NCI-H2081 treated with DMSO at 0.1 percent for 48 hours (cell line): ENCODE measurements at places on chromosomes 16 and 17.

DNA sequence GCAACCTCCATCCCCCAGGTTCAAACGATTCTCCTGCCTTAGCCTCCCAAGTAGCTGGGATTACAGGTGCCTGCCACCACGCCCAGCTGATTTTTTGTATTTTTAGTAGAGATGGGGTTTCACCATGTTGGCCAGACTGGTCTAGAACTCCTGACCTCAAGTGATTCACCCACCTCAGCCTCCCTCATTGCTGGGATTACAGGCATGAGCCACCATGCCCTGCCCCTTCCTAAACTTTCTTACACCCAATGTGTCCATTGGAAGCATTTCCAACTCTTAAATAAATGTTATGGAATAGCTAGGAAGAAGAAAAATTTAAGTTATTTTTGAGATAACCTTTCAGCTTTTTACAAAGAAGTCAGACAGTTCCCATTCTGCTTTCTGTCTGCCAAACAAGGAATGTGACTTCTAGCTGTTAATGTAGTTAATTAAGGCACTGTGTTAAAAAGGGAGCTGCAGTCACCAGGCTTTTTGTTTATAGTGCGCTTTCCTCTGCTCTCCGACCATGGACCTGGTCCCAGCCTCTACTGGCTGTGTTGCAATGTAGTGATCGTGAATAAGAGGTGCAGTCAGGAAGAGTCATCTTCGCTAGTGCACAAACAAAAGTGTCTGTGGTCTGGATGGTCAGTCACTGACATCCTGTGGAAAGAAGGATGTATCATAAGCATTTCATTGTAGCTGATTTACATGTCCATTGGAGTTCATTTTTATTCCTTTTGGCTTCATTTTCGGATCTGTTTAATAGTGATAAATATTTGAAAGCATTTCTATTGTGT, 39.7 kb downstream of the USP10 start:
- DNase-seq: no peak

DNA sequence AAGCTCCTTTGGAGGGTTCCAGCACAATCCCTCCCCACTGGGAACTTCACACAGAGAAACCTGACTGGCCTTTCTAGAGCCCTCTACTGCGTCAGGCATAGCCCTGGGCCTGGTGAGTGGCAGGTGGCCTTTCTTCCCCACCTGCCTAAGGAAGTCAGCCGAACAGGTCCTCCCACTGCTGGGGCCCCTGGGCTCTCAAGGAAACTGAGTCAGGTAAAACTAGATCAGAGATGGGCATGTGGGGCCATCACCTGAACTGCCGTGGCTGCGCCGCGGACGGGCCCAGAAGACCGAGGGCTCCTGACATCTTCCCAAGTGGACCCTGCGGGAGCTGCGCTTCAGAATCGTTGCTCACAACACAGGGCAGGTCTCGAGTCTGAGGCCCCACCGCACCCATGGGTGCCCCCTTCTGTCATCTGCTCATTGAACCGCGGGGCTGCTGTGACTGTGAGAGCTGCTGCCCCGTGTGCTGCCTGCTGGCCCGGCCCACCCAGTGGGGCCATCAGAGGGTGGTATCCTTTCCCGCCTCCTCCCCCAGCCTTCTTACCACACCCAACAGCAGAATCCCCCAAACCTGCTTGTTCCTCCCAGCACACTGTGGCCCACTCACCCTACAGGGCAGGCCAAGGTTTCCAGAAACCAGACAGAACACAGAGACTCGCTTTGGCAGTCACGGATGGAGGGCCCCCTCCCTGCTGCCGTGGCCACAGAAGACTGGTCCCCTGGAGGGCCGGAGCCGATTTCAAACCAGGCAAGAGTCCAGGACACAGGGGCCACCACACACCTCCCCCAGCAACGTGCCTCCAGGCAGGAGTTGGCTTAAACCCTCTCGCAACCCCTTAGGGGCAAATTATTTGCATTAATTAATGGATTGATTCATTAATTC, 81.1 kb downstream of the TBC1D16 start:
- DNase-seq: no peak

DNA sequence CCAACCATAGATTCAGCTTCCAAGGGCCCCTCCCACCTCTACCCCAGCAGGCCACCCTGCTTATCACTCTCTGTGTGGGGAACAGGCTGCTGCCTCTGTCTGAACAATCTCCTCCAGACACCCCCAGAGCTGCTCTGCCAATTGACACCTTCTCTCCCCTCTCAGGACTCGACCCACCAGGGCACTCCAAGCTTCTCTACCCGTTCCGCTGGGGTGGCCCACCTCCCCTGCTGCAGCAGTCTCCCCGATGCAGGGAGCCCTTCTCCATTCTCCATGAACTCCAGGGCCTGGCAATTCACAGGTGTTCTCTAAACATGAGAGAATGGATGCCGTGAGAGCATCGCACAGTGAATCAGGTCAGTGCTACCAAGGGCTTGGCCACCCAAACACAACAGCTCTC, 28.3 kb upstream of the FAAP100 start:
- DNase-seq: no peak

DNA sequence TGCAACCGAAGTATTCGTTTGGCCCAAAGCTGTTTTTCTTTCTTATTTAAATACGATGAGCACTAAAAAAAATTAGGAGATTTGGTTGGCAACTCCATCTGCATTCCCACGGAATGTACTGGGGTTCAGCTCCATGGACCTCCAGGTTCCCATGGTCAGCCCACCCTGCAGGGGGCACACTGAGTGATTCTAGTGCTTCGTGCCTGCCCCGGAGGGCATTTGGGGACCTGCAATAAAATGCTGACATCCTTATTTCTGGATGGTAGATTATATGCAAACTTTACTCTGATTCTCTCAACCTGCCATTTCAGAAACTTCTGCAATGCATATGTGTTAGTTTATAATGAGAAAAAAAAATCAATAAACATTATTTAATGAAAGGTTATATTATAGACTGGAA, 339.4 kb downstream of the XYLT1 start:
- no peak for DNase-seq

- no peak for DNase-seq
These were observed 98.6 kb downstream of the OR1D5 start for GRCh38 chr17:2964831-2965230.

GRCh38 chr16:64705443-64705842, 416.4 kb downstream of the CDH11 start:
- DNase-seq: no peak

GRCh38 chr17:75237100-75238014, 24.0 kb downstream of the GGA3 start:
- DNase-seq: no peak

DNA sequence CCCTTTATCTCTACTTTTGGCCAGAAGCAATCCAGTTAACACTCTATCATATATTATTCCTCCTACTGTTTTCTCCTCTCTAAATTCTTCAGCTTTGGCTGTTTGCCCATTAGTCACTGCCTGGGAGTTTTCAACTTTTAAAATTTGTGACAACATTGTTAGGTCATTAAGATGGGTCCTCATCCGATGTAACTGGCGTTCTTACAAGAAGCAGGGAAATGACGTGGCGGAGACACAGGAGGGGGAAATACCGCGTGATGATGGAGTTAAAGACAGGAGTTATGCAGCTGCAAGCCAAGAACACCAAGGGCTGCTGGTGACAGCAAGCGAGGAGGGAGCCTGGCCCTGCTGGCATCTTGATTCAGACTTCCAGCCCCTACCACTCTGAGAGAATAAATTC, 34.8 kb upstream of the CPHXL start:
- DNase-seq: no peak
